ENCODE measurements at places on chromosomes 1 and 21.

DNA sequence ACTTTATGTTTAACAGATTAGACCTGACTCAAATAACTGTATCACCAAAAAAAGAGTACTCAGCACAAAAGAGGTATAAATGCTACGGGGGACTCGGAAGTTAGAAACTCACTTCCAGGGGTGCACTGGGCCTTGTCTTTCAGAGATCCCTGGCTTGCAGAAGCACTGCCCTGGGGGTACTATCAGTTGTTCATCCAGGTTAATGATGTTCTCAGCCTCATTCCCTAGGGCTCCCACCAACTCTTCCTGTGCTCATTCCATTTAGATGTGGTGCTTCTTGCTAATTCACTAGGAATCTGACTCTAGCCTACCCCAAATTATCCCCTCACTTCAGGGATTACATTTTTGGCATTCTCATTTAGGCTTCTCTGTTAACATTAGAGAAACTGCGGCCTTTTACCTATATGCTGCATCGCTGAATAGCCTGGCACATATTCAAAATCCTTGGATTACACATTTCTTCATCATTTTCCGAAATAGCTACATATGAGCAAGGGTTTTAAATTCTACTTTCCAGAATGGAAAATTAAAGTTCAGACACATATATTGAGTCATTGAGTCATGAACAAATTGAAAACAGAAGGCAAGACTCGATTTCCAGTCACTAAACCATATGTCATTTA, 338.5 kb downstream of the KCTD3 start:
- DNase-seq = no peak

GRCh38 chr21:42925114-42925926, at the start of gene ERVH48-1:
Gene ERVH48-1, minus strand, starts transcription at chr21:42925630. Its CDS starts 6,624 bp downstream, at chr21:42919006.
- DNase-seq = no peak

- DNase-seq = no peak
Measured at GRCh38 chr1:76336931-76337371, 262.4 kb downstream of the ST6GALNAC3 start.

GRCh38 chr1:94105581-94105952, 15.4 kb downstream of the ABCA4 start:
- DNase-seq = no peak

DNA sequence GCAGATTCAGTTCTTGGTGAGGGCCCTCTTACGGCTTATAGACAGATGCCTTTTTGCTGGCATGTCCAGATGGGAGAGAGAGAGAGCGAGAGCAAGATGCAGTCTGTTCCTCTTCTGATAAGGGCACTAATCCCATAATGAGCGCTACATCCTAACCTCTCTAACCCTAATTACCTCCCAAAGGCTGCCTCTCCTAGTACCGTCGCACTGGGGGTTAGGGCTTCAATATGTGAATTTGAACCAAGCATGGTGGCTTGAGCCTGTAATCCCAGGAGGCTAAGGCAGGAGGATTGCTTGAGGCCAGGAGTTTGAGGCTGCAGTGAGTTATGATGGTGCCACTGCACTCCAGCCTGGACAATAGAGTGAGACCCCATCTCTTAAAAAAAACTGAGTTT, 10.5 kb upstream of the SDE2 start:
- DNase-seq = no peak

DNA sequence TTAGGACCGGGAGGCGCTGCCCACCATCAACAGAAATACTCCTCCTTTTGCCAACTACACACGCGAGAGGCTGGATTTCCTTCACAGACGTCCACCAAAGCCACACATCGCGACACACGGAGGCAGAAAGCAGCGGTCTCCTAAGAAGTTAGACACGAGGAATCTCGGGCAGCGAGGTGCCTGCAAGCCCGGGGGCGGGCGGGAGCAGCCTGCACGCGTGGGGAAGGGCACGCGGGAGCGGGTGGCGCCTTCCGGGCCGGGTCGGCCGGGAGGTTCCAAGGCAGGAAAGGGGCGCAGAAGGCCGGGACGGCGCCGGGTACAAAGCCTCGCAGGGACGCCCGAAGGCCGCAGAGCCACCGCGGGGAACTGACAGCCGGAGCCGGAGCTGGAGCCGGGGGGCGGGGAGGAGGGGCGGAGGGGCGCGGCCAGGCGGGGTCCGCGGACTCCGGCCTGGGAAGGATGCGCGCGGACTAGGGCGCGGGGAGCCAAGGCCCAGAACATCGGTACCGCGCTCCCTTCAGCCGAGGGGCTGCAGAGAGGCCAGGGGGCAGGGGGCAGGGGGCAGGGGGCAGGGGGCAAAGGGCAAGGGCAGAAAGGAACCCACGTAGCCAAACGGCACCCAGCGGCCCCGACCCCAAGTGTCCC, 722 bp downstream of the NPHP4 start:
- DNase-seq = no peak

DNA sequence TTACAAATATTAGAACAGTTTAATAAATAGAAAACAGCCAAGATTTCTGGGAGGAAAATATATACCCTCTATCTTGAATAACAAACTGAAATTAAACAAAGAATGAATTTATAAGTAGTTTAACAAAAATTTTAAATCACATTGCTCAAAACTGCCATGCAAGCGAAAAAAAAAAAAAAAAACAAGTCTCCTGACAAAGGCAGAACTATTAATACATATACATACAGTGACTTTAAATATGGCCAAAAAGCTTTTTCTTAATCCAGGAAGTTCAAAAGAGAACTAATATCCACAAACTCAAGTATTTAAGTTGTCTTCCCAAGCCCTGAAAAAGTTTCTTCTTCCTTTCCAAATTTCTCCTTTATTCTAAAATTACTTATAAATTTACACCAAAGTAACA, 63.5 kb upstream of the MUTYH start:
- DNase-seq = no peak

- peak; percentile 12 for DNase-seq
Measured at GRCh38 chr1:157240495-157241184, 102.4 kb upstream of the ETV3 start.

DNA sequence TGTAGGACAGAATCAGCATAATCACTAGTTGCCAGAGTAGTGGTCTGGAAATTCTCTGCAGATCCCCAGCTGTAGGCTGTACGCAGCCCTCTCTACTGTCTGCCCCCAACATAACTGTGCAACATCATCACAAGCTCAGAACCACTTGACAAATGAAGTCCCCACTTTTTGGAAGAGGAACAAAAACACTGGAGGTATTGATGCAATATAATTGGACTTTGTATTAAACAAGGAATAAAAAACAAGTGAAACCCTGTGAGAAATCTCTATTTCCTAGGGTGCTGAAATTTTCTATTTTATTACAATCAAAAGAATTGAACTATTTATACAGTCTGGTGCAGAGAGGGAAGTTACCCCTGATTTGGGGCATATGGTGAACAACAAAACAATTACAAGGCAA, 15.2 kb downstream of the PHTF1 start:
- DNase-seq = no peak

- DNase-seq = no peak
Measured at GRCh38 chr1:195045072-195045471, 1563.2 kb downstream of the KCNT2 start.

GRCh38 chr1:179745131-179745611, 2.1 kb downstream of the FAM163A start:
- DNase-seq = no peak

DNA sequence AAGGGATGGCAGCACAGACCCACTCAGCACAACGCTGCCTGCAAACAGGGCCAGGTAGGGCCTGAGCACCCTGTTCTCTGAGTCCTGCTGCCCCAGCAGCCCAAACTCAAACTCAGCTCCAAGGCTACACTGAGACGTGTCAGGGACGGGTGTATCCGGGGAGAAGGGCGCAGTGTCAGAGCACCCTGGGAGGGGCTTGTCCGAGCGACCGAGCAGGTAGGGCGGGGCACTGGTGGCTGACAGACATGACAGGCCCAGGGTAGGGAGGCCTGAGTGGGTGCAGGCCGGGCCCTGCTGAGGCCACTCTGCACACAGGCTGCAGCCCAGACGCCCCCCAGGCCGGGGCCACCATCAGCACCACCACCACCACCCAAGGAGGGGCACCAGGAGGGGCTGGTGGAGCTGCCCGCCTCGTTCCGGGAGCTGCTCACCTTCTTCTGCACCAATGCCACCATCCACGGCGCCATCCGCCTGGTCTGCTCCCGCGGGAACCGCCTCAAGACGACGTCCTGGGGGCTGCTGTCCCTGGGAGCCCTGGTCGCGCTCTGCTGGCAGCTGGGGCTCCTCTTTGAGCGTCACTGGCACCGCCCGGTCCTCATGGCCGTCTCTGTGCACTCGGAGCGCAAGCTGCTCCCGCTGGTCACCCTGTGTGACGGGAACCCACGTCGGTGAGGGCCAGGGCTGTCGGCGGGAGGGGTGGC, 5.5 kb downstream of the SCNN1D start:
- DNase-seq = no peak

GRCh38 chr21:42833859-42834725, 45.2 kb downstream of the WDR4 start:
- no peak for DNase-seq

GRCh38 chr1:16143005-16143565, 12.8 kb downstream of the EPHA2 start:
- DNase-seq = no peak

DNA sequence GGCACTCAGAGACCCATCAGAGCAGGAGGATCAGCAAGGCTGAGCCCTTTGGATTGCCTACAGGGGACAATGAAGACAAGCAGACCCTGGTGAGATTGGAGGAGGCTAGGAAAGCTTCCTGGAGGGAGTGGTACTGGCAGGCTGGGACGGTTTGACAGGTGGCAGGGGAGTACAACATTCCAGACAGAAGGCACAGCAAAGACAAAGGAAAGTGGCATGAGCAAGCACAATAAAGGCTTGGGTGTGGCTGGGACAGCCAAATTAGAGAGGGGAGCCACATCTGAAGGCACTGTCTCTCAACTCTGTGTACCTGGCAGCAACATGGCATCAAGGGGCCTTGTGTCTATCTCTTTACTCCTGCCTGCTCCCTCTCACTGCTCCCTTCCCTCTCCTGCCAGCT, 38.2 kb downstream of the DMAP1 start:
- no peak for DNase-seq

DNA sequence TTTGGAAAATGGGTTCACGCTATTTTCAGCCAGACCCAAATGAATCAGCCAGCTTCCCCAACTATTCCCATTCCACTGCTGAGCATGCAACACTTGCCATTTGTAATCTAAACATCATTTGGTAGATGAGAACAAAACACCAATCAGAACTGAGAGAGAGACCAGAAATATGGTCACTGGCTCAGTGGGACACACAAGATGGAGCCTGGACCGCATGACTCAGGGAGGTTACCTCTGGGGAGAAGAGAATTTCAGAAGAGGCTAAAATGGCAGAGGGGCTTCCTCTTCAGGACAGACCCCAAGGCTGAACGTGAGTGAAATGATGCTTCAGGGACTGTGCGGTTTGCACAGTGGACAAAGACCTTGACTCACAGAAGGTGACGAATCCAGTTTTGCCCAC, 126.6 kb downstream of the URB2 start:
- DNase-seq = no peak

DNA sequence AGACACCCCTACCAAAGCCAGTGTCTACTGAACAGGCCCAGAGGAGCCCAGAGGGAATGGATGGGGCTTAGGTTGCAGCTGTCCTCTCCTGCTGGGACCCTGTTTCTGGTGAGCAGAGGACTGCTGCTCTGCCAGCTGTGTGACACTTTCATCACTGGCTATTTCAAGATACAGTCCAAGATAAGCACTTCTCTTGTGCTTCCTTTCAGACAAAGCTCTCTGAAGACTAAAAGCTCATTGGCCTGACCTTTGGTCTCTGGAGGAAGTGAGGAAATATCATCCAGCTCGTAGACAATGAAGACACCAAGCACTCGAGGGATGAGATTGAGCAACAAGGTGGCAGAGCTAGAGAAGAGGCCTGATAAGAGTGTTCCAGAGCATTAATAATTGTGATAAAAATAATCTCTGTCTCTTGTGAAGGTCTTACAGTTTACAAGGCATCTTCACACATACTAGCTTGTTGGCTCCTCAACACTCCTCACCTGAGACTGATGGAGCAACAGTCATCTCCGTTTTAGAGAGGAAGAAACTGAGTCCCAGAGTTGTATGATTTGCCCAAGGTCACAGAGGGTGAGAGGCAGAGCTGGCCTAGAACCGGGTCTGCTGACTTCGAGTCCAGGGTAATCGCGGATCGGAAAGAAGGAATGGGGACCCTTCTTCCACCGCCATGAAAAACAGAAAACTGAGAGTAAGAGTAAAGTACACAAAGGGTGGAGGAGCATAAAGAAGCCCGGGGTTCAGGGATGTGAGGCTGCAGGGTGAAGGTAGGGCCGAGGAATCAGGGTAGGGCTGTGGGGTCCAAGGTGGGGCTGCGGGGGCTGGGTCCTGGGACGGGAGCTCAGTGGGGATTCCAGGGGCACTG, 666 bp downstream of the PAFAH2 start:
- DNase-seq = no peak

GRCh38 chr21:27513825-27514224, 546.9 kb upstream of the ADAMTS5 start:
- DNase-seq = peak; percentile 55

DNA sequence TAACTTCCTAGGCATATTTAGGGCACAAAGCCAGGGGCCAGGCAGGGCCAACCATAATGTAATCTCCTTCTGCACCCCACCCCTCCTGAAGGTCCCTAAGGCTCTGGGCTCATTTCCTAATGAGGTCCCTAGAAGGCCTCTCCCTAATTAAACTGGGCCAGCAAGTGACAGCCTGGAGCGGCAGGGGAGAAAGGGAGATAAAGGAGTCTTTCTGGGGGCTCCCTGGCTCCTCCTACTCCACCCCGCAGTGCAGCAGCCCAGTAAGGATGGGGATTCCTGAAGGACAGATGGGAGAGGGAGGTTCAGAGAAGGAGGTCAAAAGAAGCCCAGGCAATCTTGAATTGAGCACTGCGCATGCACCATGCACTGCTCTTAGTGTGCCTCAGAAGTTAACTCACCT, 12.8 kb downstream of the LRP8 start:
- DNase-seq = no peak

- no peak for DNase-seq
Measured at GRCh38 chr1:116401646-116402176, 28.7 kb downstream of the ATP1A1 start.

DNA sequence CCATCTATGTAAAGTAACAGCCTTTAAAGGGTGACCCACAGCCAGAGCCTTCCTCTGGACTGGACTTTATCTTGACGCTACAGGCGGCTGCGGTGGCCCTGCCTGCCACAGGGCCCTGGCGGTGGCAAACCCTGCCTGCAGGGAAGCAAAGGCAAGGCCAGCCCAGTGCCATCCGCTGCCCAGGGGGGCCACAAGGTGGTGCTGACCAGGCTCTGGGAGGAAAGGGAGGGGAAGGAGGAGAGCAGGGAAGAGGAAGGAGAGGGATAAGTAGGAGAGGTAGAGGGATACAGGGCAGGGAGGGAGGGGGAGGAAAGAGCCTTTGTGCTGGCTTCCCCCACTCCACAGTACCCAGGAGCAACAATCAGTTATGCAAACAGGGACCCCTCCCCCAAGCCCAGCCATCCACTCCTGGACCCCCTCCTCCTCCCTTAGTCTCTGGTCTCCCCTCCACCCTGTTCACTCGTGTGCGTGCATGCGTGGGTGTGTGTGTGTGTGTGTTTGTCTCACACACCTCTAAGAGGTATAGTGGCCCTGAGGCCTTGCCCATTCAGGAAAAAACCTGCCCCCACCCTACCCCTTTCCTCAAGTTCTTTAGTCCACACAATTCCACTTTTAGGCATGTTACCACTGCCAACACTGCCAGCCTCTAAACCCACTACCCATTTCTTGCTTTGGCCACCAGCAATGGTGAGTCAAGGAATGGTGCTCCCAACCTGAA, 30.3 kb downstream of the SSBP3 start:
- DNase-seq = no peak

Measured in NCI-H1048 (cell line).